ENCODE measurements at places on chromosomes 12 and 14. TPM values are rescaled to one million over a fixed set of nuclear protein-coding genes. Genes with fewer than 3 reads are reported as not detected.

GRCh38 chr14:45249856-45250575 is 3.0 kb downstream of the MIS18BP1 start:
- DNase-seq: no peak

DNA sequence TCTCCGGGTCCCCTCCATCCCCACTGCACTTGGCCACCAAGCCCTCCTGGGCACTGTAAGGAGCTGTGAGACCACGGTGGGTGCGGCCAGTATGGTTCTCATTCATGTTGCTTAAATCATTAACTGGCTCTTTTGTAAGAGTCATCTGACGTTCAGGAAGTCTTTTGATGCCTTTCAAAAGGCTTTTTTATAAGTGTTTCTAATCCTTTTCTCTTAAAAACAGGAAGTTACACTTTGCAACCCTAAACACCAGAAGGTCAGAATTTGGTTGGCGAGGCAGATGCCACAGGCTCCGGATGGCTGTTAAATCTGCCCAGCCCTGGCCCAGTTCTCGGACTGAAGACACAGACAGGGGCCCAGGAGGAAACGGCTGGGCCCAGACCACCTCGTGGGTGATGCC is 26.1 kb upstream of the DIO3 start:
- no peak for DNase-seq

DNA sequence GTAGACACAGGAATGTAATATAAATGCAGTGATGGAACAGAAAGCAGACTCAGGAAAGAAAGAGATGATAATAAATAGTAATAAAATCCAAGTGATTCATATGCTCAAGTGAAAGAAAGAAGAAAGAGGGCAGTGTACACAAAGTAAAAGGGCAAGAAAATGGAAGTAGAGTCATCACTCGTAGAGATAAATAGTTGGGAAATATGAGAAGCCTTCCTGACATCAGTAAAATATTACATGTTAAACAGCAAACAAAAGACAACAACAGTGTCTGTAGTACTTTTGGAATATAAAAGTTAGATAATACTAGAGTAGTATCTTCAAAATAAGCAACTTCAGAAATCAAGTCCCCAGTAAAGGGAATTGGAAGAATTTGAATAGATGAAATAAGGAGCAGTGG is 412.3 kb downstream of the RAD51B start:
- no peak for DNase-seq

- DNase-seq: no peak
Measured at GRCh38 chr14:32508281-32508680, 179.2 kb downstream of the AKAP6 start.

GRCh38 chr12:124281309-124281708 is 13.6 kb upstream of the RFLNA start:
- no peak for DNase-seq

SVOP gene
- not detected for total RNA-seq
